ENCODE measurements at places on chromosomes 4 and X.

DNA sequence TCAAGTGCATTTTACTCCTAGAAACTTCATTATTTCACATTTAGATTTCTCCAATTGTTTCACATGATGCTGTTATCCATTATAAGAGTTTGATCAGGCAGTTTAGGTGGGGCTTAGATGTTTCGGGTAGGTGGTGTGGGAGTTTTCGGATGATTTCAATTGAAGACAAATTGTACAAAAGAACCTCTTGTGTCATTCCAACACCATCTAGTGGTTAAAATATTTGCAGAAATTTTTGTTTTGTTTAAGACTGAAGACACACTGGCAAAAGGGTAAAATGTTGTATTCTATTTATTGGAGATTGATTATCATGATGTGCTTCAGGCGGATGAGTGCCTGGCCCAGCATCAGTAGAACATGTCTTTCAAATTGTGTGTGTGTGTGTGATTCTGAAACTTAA, 212.7 kb downstream of the SH3BGRL start:
- DNase-seq = no peak

DNA sequence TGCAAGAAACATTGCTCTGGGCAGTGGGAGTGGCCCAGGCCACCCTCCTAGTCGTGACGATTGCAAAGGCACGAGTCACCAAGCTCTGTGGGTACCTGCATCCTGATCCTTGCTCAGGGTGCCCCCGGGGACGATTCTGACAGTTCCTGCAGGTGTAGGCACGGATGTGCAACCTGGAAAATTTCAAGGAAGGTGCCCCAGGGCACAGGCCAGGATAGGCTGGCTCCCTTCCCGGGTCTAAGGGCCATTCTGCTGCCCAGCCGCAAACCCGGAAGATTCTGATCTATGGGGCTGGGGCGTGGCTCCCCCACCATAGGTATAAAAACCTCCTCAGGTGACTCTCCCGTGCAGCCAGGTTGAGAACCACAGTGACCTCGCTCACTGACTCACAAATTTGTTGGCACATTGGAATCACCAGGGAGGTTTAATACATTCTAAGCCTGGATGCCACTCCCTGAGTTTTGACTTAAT, 228.5 kb downstream of the PTTG2 start:
- no peak for DNase-seq

- no peak for DNase-seq
Observed at GRCh38 chr4:113293674-113294073, 244.2 kb downstream of the ANK2 start.

DNA sequence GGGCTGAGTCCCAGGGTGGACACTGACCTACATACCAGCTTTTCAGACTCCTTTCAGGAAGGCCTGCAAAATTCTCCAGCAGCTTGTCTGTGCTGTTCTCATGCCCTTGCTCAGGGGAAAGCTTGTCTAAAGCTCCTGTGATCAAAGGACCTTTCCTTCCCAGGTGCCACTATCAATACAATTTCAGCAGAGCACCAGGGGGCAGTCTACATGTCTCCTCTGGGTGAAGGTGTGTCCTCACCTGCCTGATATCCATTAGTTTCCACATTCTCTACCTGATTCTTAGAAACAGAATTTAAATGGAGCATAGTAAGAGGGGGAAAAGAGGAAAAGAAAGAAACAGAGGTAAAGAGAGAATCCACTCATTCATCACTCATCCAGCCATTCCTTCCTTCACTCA, 114.2 kb downstream of the PPARGC1A start:
- DNase-seq = no peak

- no peak for DNase-seq
Observed at GRCh38 chr4:142434519-142435224, 411.4 kb downstream of the INPP4B start.

GRCh38 chr4:52369649-52370048, 289.5 kb downstream of the USP46 start:
- no peak for DNase-seq

DNA sequence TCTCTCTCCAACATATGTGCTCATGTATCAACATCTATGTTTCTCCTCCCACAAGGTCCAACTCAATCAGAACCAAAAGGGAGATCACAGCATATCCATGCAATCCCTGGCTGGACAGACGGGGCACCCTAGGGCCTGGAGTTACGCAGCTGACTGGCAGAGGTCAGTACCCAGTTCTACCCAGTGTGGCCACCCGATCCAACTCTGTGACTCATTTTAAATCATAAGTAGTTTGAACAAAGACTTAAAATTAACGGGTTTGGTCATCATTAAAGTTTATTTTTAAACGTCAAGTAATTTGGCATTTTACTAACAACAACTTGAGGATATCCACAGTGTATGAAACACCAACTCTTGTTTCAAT, 59.5 kb downstream of the APBB2 start:
- DNase-seq = no peak

DNA sequence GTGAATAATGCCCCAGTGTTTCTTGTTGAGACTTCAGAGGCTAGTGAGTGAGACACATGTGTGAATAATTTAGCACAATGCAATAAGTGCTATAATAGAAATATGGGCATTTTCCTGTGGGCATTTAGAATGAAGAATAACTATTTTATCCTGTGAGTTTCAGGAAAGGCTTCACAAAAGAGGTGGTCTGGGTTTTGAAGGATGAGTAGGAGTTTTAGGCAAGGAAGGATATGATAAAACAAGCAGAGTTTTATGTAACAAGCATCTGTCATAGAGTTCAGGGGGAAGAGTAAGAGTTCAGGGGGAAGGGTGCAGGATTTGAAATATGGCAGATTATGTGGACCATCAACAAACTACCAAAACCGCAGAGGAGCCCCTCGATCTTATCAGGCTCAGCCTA, 529.2 kb downstream of the INPP4B start:
- no peak for DNase-seq

GRCh38 chrX:39969819-39970504, 127.8 kb downstream of the BCOR start:
- DNase-seq = no peak

DNA sequence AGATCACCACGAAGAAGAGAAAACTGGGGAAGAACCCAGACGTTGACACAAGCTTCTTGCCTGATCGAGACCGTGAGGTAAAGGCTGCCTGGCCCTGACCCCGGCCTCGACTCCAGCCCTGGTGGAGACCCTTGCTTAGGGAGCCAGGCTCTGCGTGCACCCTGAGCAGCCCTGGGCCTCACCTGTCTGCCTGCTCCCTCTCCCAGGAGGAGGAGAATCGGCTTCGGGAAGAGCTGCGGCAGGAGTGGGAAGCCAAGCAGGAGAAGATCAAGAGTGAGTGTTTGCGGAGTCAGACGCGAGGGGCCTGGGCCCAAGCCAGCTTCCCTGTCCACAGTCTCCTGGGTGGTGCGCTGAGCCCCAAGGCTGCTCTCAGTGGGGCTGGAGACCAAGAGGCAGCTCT, 4.5 kb downstream of the FAM50A start:
- no peak for DNase-seq

GRCh38 chrX:56784666-56785065, 55.6 kb downstream of the NBDY start:
- no peak for DNase-seq

GRCh38 chr4:153602758-153603157, 81.3 kb upstream of the TLR2 start:
- DNase-seq = no peak

All from stimulated activated CD4-positive, alpha-beta T cell treated with anti-CD3 and anti-CD28 coated beads, Interleukin-12 subunit alpha, Interleukin-12 subunit beta, amount 100 ng/mL, for 48 hours (primary cell).